ENCODE measurements at places on chromosomes 7 and 10. TPM values are rescaled to one million over a fixed set of nuclear protein-coding genes. Genes with fewer than 3 reads are reported as not detected.
A peak's percentile ranks its signal among the peaks of the same experiment; 100 is the strongest.

DNA sequence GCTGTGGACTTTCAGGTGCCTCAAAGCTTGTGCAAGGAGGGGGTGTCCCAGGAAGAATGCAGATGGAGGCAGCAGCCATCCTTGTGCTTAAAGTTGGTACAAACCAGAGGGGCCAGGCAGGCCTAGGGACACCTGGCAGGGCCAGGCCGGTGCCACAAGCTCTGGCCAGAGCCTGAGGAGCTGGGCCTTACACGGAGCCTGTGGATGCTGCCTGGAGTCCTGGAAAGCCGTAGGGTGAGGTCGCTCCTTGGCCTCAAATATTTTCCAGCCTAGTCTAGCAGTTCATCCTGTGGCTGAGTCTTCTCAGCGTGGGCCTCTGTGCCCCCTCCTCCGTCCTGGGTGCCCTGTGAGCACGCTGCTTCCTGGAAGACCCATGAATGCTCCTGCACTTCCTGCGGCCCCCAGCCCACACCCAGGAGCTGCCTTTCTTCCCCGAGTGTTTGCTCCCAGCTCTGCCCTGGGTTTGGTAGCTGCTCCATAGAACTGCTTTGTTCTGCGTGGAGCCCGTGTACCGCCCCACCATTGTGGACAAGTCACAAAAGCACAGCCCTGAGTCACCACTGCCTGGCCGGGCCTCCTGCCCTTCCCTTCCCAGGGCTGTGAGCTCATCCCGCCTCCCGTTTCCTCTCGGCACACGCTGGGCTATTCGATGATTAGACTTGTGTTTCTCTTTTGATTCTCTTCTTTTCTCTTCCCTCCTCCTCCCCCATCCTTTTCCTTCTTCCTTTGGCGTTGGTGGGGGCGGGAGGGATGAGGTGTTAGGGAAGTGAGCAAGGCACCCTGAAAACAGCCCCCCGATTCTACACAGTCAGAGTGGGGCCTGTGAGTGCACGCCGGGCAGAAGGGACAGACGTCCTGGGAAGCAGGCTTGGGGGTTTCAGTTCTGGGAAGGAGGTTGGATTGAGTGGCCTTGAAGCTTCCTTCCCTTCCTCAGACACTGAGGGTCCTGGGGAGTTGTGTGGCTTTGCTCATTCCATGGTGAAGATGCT lies 73.2 kb upstream of the SHH start:
- no peak for DNase-seq
- no peaks in the 10 kb centered on the region for H3K36me3 ChIP-seq
- no peak overlapping the region for H3K4me3 ChIP-seq

- DNase-seq, result peak; percentile 77
- H3K36me3 ChIP-seq, result no peaks in the 10 kb centered on the region
- H3K27ac ChIP-seq, result peak overlapping the region; percentile 93
- H3K27me3 ChIP-seq, result peaks cover 5% of the 10 kb centered on the region
- H3K4me1 ChIP-seq, result peaks cover 33% of the 10 kb centered on the region
These were observed 569 bp downstream of the ZNF316 start for GRCh38 chr7:6637544-6638229.

Gene VENTX
- not detected for polyA plus RNA-seq

DNA sequence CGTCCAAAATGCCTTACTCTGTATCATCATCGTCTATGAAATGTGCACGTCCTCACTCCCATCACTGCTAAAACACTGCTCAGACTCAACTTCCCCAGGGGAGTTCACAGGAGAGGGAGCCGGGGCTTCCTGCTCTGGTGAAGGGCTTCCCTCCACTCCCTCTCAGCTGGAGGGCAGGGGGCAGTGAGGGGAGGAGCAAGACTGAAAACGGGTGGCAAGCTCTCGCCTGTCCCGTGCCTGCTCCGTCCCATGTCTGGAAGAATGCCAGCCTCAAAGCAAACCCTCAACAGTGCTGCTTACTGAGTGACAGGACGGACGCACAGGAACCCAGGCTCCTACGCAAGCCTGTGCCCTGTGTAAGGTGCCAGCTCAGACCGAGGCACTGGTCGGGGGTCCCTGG lies 25.1 kb downstream of the PRKAG2 start:
- peak overlapping the region; percentile 86 for H3K4me3 ChIP-seq
- no peak for DNase-seq
- H3K27me3 ChIP-seq, result peaks cover 5% of the 10 kb centered on the region
- no peaks in the 10 kb centered on the region for H3K36me3 ChIP-seq

Gene GRM3
- not detected for polyA plus RNA-seq

GRCh38 chr10:117462816-117463544 lies 79.6 kb upstream of the EMX2 start:
- no peak overlapping the region for H3K27ac ChIP-seq
- H3K27me3 ChIP-seq, result peaks cover 4% of the 10 kb centered on the region
- H3K36me3 ChIP-seq, result no peaks in the 10 kb centered on the region
- H3K4me3 ChIP-seq, result no peak overlapping the region
- no peak for DNase-seq

Measured in immature natural killer cell (primary cell).